ENCODE measurements at places on chromosomes 13 and 19. TPM values are rescaled to one million over a fixed set of nuclear protein-coding genes. Genes with fewer than 3 reads are reported as not detected.

KASH5 gene
- 1.6 TPM for total RNA-seq

DNA sequence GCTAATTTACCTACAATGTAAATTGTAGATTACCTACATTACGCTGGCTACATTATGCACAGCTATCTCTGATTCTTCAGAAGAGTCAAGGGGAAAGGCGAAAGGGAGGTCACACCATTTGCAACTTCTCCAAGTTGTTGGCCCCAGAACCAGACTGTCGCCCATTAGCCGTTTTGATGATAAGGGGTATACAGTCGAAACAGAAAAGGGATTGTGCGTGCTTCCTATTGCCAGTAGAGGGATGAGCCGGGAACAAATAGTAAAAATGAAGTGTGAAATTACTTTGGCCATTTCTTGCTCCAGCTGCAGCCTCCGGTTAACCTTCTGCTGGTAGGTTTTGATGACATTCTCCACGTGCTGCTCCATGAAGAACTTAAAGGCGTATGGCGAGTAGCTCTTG, 73.8 kb downstream of the LATS2 start:
- DNase-seq = no peak

DNA sequence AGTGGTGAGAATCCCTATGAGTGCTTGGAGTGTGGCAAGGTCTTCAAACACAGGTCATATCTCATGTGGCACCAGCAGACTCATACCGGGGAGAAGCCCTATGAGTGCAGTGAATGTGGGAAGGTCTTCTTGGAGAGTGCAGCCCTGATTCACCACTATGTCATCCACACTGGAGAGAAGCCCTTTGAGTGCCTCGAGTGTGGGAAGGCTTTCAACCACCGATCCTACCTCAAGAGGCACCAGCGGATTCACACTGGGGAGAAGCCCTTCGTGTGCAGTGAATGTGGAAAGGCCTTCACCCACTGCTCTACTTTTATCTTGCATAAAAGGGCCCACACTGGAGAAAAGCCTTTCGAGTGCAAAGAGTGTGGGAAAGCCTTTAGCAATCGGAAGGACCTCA, 18.7 kb upstream of the AURKC start:
- DNase-seq = no peak

DNA sequence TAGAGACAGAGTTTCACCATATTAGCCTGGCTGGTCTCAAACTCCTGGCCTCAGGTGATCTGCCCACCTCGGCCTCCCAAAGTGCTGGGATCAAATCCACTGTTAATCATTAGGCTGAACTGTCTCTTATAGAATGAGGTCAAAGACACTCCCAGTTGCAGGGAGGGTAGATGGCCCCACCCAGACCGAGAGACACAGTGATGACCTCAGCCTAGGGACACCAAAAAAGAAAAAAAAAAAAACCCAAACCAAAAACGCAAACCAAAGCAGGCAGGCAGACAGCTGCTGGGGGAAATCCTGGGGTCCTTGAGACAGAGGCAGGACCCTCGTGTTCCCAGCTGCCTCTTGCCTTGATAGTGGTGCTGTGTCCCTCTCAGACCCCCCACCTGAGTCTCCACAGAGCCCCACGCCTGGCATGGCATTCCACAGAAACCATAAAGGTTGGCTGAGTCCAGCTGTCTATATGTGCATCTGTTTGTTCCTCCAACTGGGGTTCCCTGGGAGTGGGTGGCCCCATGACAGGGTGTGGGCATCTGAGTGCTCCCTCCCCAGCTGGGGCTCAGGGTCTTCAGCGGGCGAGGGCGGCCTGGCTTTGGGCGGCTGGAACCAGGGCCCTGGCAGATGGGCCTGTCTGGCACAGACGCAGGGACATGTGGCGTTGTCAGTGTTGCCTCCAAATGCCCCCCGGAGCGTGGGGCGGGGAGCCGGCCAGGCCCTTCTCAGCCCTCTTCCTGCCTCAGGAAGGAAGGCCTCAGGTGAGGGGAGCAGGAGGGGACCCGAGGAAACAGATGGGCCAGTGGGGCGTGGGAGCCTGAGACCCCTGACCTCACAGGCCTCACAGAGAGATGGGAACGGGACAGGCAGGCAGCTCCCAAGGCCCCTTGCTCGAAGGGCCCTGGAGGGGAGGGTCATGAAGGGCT, 5.2 kb downstream of the DAND5 start:
- DNase-seq = no peak
